ENCODE measurements at places on chromosomes 6 and 20. TPM values are rescaled to one million over a fixed set of nuclear protein-coding genes. Genes with fewer than 3 reads are reported as not detected.

Gene SLC4A11
- 1.2 TPM for total RNA-seq

Gene LYRM2
- total RNA-seq: 6.4 TPM

Gene PHF20
- 15.8 TPM for total RNA-seq

Gene CUL9
- total RNA-seq: 17.5 TPM

Gene TINAG
- not detected for total RNA-seq

Gene DDO
- total RNA-seq: 1.7 TPM

Gene HLA-DQB1
- total RNA-seq: not detected

Gene RAB44
- not detected for total RNA-seq

Gene NUS1
- 16.5 TPM for total RNA-seq

Gene NMBR
- total RNA-seq: not detected

Gene NOL4L
- 3.4 TPM for total RNA-seq

Gene MAP3K4
- 27.0 TPM for total RNA-seq

Gene OR2J3
- total RNA-seq: not detected

Gene MTCH1
- total RNA-seq: 309 TPM

Gene PXDC1
- total RNA-seq: 103 TPM

Gene TUBB2B
- total RNA-seq: 4.1 TPM

Gene BHLHE23
- not detected for total RNA-seq

Gene HLA-DQA2
- total RNA-seq: not detected

Gene TP53TG5
- 0.12 TPM for total RNA-seq

Gene SUN5
- not detected for total RNA-seq

Gene PRICKLE4
- 0.15 TPM for total RNA-seq

Gene DEFB132
- not detected for total RNA-seq

Gene MEI4
- not detected for total RNA-seq

Gene PI16
- total RNA-seq: under 0.01 TPM

Gene MUC21
- total RNA-seq: not detected

Gene SLC22A7
- not detected for total RNA-seq

Gene TRAPPC3L
- not detected for total RNA-seq

Gene ECT2L
- not detected for total RNA-seq

Gene COL19A1
- total RNA-seq: not detected

All from smooth muscle cell of the coronary artery (primary cell).